ENCODE measurements at places on chromosomes 3 and 15.

DNA sequence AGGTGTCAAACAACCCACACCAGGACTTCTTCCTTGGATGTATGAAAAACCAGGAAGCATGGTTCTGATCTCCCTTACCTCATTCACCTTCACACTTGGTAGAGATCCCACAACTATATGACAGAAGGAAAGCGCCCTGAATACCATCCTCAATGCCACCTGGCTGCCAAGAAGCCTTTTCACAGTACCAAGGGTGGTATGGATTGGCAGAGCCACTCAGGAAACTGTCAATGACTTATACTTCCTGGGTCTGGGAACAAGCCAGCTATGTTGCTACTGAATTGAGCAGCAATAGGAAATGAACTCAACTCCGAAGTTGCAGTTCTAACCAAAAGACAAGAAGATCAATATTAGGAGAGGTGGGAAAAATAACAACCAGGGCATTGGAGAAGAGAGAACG lies 72.5 kb upstream of the PSMD6 start:
- DNase-seq, result no peak

- DNase-seq, result no peak
Measured at GRCh38 chr3:123419850-123420297, 29.0 kb downstream of the ADCY5 start.

DNA sequence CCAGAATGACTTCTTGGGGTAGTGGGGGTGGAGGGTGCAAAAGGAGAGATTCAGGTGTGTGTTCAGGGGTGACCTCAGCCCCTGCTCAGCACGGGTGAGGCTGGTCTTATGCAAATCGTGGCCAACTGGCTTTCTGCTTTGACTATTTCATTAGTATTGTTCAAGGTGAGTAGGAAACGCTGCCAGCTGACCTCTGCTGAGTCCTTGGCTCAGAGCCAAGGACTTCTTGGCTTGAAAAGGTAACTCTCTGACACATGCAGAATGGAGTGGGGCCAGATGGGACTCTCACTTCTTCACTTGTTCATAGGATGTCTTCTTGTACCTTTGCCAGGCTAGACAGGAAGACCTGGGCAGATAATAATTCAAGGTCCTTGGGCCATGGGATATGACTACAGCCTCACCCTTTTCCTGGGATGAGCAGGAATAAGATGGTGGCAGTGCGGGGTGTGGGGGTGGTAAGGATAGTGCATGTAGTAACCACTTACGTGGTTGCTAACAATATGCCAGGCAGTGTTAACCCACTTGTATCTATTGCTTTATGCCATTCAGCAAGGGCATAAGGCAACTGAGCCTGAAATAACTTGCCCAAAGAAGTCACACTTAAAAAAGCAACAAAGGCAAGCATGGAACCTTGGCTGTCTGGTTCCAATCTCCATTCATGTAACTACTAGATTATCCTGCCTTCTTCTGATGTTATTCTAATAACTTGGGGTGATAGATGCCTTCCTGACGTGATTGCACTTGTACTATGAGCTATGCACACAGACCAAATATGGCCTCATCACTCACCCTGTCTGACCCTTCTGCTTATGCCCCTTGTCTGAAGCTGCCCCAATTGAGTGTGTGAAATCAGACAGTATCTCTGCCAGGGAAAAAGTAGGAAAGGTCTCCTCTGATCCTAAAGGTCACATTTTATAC lies 193.1 kb downstream of the NR1D2 start:
- no peak for DNase-seq

GRCh38 chr3:159263750-159264553 lies 462.1 kb downstream of the MFSD1 start:
- DNase-seq, result no peak

- DNase-seq, result no peak
Measured at GRCh38 chr15:74127954-74128784, 2.2 kb upstream of the ISLR2 start.

GRCh38 chr3:156594219-156594683 lies 39.3 kb upstream of the SSR3 start:
- no peak for DNase-seq

DNA sequence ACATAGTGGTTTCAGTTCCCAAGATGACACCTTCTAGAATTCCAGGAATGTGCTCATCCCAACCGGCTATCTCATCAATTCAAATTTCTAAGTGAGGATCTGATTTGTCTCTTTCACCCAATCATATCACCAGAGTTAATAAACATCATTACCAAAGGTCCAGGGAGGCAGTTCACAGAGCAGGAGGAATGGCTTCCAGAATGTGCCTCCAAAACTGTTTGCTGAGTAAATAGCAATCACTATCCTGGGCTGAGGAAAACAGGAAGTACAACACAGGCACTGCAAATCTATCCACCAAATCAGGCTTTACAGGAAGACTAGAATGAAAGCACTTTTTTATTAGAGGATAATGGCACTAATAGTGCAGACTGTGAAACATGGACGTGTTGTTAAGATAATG lies 61.5 kb downstream of the OSBPL10 start:
- DNase-seq, result no peak

DNA sequence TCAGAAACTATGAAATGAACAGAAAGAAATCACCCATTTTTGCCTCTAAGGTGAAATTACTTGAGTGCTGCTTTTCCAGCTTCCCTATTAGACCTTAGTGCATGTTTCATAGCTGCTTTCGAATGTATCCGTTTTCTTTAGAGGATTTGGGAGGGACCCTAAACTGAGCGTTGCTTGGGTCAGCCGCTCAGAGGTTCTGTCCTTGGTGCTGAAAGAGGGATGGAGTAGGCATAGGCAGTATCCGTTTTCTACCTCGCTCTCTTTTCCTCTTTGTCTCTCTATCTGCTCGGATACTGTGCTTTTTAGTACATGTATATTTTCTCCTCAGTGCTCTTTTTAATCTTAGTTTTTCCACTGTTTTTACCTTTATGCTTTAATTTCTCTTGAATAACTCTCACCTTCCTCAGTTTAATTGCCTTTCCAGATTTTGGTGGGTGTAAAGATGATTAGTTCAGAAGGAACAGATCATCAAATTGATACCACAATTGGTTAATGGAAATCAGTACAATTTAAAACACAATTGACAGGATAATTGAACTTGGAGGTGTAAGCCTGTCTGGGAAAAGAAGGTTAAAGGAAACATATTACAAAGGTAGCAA lies at the start of gene DRD3:
Gene DRD3 (minus strand): TSS at position 283 of the 599 bp plus-strand sequence. CDS start 7,060 bp downstream, outside the sequence.
- DNase-seq, result no peak

- DNase-seq, result no peak
Measured at GRCh38 chr3:139309061-139309591, 34.7 kb upstream of the MRPS22 start.

GRCh38 chr3:182078316-182078715 lies 366.6 kb downstream of the SOX2 start:
- DNase-seq, result no peak

- no peak for DNase-seq
Measured at GRCh38 chr3:134471521-134472193, 14.1 kb downstream of the ANAPC13 start.

GRCh38 chr15:68326711-68327354 lies 49.3 kb downstream of the FEM1B start:
- no peak for DNase-seq

- no peak for DNase-seq
Measured at GRCh38 chr15:26939398-26939797, 31.6 kb upstream of the GABRG3 start.

DNA sequence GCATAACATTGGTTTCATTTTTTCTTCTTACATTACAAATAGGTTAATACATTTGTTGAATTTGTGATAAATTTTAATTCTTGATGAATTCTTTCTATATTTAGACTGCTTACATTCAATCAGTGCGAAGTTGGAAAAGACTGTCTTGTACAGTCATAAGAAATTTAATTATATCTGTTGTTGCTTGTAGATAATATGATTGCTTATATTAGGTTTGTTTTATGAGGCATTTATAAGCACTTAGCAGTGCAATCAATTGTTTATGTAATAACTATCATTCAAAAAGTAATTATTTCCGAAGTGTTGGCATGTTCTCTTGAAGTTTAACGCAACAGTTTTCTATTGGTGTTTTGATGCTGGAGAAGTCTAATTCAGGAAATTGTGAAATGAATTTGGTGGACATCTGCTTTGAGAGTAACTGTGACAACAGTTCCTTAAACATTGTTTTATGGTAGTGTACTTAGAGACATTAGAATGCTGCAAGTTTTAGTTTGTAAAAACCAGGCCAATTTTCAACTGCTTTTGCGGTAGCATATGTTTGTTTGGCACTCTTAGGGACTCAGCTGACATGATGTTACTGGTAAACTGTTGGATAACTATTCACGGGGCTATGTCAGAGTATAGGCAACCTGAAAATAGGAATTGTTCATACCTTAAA lies 99.7 kb downstream of the NAALADL2 start:
- no peak for DNase-seq

- DNase-seq, result no peak
Measured at GRCh38 chr3:129937717-129938116, 36.8 kb upstream of the TRH start.

GRCh38 chr3:172201136-172201869 lies 161.9 kb downstream of the FNDC3B start:
- peak; percentile 95 for DNase-seq

GRCh38 chr15:64009798-64010261 lies 36.5 kb downstream of the DAPK2 start:
- DNase-seq, result no peak

DNA sequence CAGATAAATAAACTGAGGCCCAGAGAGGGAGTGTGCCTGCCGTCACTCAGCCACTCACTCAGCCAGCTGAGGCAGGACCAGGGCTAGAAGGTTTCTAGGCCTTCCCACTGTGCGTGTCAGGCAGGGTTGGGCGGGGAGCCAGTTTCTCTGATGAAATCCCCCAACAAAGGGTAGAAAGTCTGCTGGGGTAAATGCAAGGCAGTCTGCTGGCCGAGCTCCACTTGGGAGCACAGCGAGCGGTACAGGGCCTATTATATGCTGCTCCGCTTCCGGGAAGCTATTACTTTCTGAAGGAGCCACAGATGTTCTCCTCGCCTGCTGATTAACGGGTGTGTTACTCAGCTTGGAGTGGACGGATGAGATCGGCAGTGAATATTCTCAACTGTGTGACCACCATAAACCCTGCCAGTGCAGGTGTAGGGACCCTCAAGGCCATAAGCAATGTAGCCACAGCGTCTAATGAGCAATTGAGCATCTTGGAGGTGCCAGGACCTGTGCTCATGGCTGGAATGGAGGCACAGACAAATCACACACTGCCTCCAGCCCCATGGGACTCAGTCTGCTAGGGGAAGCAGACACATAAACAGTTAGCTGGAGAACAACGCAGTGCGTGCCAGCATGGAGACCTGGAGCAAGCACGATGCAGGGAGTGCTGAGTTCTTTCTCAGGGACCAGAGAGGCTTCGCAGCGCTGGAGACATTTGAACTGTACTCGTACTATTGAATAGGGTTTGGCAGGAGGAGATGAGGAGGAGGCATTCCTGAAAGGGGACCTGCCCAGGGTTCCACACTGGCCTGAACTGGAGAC lies 42.1 kb downstream of the CORO2B start:
- DNase-seq, result peak; percentile 88

GRCh38 chr3:14847613-14848541 lies 29.1 kb downstream of the FGD5 start:
- peak; percentile 90 for DNase-seq

GRCh38 chr15:80891006-80891405 lies 98.6 kb downstream of the MESD start:
- no peak for DNase-seq

DNA sequence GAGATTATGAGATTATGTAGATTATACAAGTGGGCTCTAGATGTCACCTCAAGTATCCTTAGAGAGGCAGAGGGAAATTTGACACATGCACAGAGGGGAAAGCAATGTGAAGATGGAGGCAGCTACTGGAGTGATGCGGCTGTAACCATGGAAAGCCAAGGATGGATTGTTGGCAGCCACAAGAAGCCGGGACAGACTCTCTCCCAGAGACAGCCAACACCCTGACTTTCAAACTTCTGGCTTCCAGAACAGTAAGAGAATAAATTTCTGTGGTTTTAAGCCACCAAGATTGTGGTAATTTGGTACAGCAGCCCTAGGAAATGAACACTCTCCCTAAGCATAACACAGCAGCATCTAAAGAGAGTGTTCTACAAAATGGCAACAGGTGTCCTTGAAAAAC lies 34.4 kb upstream of the PRICKLE2 start:
- no peak for DNase-seq

- no peak for DNase-seq
Measured at GRCh38 chr3:95333826-95334225, 1271.0 kb downstream of the NSUN3 start.

DNA sequence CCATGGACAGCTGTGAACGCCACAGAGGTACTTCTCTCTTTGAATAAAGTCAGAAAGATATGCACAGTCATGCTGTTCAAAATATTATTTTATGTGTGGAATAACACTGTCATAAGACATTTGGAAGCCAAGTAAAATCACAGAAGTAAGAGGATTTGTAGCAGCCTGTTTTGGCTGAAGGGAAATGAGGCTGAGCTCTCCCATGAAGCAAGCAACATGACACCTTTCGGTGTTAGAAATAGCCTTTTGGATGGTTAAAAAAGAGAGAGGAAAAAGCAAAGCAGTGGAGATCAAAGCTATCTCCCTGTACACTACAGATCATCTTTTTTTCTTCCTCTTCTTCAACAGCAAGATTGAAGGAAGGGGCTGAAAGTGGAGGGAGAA lies 755.3 kb downstream of the ROBO1 start:
- no peak for DNase-seq

- no peak for DNase-seq
Measured at GRCh38 chr3:88151358-88151757, 1.6 kb downstream of the C3orf38 start.

DNA sequence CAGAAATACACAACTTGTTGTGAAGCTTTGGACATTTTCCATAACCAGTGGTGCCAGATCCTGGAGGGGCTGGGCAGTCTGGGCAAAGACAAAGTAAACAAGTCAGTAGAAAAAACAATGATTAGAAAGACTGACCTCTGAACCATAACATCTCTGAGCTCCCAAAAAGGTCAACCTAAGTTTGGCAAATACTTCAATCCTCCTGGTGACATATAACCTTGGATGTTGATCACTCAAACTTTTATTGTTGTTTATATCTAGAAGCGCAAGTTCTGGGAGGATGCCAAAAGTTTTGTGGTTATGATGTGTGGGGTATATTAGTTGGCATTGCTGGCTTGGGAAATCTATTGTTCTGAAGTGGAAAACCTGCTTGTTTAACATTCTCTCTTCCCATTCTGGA lies 257.7 kb downstream of the DIPK2A start:
- DNase-seq, result no peak

- no peak for DNase-seq
Measured at GRCh38 chr3:46857485-46858341, 5.5 kb downstream of the MYL3 start.

- no peak for DNase-seq
Measured at GRCh38 chr3:193190146-193190786, 50.8 kb upstream of the PLAAT1 start.
